T-helper 17 cell (primary cell): ENCODE measurements at places on chromosomes 11 and 22.

DNA sequence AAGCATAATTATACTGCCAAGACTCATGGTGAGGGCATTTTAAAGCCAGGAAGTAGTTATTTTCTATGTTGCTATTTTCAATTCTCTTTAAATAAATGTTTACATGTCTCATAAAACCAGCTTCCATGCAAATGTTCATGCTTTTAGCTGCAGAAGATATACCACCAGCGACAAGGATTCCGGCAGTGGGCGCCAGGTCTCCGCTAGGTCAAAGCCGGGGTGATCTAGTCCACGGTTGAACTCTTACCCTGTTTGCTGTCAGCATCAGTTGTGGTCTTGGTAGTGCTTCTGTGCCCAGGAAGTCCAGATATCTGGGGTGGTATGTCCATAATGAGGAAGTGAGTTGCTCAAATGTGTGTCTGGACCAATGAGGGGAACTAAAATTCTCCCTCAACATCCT lies 265.7 kb downstream of the BRD1 start:
- DNase-seq, result no peak

DNA sequence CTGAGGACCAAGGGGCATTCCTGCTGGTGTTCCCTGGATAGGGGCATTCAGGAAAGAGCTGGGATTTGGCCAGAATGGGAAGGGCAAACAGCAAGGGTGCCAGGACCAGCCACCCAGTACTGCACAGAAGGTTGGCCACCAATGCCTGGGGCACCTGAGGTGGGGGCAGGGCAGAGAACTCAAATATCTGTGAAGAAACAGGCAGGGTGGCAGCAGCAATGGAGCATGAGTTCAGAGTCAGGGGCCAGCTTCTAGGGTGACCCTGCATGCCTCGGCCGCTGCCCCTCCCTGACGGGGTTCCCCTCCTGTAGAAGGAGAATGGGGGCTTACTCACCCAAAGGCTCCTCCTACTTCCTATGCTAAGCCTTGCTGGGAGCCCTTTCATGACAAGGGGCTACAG lies 79.3 kb upstream of the SHANK2 start:
- DNase-seq, result no peak

GRCh38 chr11:12897867-12898266 lies 111.2 kb upstream of the RASSF10 start:
- DNase-seq, result no peak

DNA sequence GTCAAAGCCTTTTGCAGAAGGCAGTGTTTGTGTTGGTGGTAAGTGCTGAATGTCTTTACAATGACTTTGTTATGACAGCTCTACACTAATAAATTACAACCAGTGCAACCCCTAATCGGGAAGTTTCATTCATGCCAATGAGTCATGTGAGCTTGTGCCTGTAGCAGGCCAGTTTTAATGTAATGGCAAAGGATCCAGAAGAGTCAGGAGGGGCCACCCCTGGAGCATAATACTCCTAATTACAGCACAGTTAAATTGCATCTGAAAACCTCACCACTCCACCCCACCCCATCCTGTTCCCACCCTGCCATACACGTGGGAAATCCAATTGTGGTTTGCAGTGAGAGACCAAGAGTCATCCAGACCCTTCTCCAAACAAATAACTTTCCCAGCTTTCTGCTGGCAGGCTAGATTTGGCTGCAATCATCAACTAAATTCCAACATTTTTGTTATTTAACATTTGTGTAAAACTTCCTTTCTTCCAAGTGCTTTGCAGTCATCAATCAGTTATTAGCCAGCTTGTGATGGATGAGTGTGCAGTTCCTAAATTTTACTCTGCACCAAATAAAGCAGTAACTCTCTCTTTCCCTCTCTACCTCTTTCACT lies 277.3 kb upstream of the FAT3 start:
- no peak for DNase-seq

DNA sequence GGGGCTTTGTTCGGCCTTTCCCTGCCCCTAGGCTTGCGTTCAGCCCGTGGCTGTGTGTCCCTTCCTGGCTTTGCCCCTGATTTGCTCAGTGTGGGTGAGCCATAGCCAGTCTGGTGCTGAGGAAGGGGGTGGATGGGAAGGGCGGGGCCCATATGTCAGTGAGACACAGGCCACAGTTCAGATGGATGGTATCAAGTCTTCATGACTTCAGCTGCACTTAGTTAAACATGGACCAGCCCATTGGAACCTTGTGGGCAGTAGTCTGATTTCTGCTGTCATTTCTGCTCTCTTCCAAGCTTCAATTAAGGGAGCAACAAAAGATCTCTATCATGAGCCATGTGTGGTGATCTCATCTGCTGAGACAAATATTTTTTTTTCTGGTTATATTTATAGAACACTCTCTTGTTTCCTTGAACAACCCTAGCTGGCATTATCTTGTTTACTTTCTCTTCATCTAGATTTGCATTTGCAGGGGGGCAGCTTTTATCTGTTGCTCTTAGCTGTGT lies 21.6 kb upstream of the PEX26 start:
- no peak for DNase-seq

GRCh38 chr11:17102462-17102861 lies 25.0 kb upstream of the RPS13 start:
- DNase-seq, result no peak

DNA sequence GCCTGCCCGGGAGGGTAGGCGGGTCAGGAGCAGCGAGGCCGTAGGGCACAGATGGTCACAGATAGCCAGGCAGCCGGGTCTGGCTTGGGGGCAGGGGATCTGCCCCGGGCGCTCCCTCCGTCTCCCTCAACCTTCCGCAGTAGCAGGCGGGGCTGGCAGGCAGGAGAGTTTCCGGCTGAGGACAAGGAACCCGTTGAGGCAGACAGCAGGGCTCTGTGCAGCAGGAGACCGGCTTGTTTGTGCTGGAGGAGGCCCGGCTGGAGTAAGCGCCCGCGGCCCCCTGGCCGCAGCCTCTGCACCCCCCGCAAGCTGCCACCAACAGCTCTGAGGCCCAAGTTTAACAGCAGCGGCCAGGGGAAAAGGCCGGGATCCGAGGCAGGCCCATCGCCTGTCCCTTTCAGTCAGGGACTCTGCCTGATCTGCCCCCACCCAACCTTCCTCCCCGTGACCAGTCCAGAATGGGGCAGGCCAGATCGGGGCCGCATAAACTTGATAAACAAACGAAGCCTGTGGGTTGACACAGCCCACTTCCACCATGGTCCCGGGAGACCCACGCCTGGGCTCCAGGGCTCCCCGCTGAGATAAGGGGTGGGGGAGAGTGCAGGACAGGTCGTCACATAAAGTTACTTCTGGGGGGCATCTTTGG lies 13.6 kb downstream of the SCARF2 start:
- DNase-seq, result no peak

GRCh38 chr11:10625281-10625981 lies 57.0 kb upstream of the LYVE1 start:
- DNase-seq, result no peak

- DNase-seq, result no peak
Measured at GRCh38 chr11:119616586-119617339, 112.2 kb downstream of the NECTIN1 start.

- no peak for DNase-seq
Measured at GRCh38 chr11:75430714-75431532, 2.1 kb downstream of the KLHL35 start.

DNA sequence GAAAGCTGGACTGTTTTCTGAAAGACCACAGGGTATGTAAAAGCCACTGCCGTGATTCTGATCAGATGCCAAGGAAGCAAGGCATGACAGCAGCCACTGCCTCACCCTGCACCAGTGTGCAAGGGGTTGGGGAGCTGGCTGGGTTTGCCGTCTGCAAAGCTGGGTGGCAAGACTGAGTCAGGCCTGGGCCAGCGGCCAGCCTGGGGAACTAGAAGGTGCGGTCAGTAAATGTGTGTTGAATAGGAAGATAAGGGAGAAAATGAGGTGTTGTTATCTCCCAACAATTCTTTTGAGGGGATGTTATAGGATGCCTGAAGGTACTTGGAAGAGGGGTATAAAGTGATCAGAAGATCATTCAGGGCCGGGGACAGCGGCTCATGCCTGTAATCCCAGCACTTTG lies 8.0 kb downstream of the VSTM5 start:
- no peak for DNase-seq

DNA sequence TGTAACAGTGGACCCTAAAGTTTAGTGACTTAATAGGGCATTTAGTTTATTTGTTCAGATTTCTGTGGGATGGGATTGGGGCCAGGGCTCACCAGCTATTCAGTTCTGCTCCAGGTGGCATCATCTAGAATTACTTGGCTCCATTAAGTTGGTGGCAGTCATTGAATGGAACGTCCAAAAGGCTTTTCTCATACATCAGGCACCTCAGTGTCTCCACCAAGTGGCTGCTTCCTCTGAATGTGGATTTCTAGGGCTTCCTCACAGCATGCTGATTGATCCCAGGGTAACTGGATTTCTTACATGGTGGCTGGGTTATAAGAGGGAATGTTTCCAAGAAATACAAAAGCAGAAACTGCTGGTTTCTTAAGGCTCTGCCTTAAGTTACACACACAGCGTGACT lies 34.7 kb downstream of the USP47 start:
- DNase-seq, result no peak

DNA sequence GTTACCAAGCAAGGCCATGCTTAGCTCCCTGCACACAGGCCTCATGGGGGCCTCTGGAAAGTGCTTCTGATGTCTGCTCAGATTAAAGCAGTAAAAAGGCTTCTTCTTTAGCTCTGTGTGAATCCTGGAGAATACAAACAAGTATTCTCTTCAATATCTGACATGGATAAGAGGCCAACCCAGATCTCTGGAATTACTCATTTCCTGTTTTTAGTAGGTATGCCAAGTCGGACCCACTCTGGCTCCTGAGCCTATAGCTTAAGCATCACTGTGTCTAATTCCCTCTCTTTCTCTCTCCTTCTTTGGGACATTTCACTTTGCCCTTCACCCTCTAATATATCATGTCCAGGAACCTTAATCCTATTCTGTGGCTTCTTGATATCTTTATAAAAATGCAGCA lies 529.6 kb upstream of the CCDC90B start:
- no peak for DNase-seq

- no peak for DNase-seq
Measured at GRCh38 chr11:12282676-12283075, 94.7 kb upstream of the PARVA start.

- DNase-seq, result no peak
Measured at GRCh38 chr11:70108250-70108649, 30.1 kb downstream of the ANO1 start.

DNA sequence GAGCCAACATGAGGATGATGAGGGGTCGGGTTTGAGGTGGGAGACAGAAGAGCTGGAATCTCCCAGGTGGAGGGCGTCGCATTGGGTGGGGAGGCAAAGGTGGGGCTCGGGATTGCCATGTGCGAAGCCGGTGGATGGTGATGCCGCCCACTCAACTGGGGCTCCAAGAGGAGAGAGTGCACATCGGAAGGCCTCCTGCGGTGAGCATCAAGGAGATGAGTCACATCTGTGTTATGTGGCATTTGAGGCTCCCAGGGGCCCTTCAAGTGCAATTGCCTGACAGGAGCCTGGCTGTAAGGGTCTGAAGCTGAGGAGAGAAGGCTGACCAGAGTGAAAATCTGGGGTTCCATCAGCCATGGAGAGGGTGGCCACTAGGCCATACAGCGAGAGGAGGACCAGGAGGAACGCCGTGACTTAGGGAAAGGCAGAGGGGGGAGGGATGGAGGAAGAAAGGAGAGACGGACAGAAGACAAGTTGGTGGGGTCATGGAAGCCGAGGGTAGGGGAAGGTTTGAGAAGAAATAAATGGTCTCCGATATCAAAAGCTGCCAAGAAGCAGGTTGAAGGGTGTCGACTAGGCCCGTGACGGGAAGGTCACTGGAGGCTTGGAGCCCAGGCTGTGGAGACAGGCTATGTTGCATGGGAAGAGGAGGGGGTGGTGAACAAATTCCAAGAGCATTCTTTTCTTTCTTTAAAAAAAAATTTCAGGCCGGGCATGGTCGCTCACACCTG lies 21.3 kb downstream of the RASD2 start:
- no peak for DNase-seq

DNA sequence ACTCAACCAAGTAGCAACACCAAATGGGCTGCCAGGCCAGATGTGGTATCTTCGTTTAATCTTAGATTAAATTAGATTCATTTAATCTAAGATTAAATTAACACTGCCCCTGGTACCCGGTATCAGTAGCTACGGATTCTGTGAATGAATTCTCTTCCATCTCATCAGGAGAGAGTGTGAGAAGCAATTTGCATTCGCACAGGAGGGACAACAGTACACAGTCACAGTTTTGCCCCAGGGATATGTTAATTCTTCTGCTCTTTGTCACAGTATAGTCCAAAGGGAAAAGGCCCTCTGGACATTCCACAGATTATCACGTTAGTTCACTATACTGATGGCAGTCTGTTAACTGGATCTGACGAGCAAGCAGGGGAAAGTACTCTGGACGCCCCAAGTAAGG lies 22.9 kb downstream of the ASCL2 start:
- DNase-seq, result no peak

- DNase-seq, result no peak
Measured at GRCh38 chr22:42964994-42965699, 49.8 kb downstream of the PACSIN2 start.

DNA sequence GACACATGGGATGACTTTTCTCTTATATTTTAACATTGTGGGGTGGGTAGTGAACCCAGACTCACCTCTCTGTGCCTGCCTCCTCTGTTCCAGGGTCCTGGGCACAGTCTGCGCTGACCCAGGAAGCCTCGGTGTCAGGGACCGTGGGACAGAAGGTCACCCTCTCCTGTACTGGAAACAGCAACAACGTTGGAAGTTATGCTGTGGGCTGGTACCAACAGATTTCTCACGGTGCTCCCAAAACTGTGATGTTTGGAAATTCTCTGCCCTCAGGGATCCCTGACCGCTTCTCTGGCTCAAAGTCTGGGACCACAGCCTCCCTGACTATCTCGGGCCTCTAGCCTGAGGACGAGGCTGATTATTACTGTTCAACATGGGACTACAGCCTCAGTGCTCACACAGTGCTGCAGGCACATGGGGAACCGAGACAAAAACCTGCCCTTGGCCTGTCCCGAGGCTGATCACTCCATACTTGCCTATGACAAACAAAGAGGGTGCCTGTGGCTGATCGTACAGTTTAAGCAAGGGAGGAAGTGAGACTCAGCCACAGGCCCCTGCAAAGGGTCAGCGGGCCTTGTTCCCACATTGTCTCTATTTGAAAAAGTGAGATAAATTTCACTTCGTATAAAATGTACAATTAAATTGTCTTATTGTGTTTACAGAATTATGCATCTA lies 43.7 kb upstream of the TOP3B start:
- no peak for DNase-seq

GRCh38 chr11:128803011-128803410 lies 64.1 kb downstream of the KCNJ1 start:
- DNase-seq, result no peak
